Fibroblast of skin of back (primary cell): ENCODE measurements at places on chromosomes 16 and 17.

DNA sequence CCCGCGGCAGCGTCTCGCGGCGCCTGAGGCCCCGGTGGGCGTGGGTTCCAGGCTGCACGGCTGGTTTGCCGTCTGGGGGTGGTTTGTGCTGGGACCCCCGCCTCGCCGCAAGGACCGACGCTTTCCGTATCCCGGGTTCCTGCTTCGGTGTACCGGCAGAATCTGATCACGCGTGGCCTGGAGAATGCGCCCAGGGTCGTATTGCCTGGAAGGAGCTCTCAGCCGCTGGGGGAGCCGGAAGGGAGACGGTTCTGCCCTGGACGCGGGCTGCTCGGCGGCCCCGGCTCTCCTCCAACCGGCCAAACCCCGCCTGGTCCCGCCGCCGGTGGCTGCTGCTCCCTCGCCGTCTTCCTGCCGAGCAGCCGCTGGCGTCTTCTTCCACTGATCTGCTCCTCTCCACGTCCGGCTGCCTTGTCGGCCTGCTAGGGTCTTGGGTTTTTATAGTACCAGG lies 39.8 kb downstream of the ZNF778 start:
- DNase-seq, result no peak

GRCh38 chr16:87580855-87581261 lies 21.4 kb upstream of the JPH3 start:
- peak; percentile 86 for DNase-seq

- DNase-seq, result no peak
Observed at GRCh38 chr16:24537474-24538337, 1.7 kb upstream of the RBBP6 start.

- DNase-seq, result no peak
Observed at GRCh38 chr16:6558661-6559060, 774.0 kb upstream of the RBFOX1 start.

DNA sequence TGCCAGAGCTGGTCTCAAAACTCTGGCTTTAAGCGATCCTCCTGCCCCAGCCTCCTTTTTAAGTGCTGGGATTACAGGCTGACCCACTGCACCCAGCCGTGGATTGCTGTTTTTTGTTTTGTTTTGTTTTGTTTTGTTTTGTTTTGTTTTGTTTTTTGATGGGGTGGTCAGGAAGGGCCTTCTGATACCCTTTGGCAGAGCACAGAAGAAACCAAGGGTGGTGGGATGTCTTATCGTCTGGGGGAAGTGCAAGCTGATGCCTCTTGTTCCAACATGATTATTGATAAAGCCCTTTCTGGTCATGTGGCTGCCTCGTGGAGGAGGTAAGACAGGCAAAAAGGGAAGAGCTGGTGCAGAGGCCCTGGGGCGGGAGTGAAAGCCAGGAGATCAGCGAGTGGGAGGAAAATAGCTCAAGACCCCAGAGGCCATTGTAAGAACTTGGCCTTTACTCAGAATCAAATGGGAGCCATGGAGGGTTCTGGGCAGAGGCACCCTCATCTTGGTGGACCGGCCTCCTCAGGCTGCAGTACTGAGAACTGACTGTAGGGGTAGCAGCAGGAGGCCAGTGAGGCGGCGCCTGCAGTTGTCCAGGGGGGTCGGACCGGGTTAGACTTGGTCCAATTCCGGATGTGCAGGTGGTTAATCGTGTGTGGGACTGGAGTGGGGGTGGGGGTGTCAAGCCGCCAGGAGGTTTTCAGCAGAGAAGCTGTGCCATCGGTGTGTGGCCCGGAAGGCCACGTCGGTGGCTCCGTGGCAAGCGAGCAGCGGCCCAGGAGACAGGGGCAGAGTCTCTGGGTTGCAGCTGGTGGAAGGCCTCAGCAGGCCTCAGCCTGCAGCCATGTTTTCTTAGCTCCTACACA lies 84.4 kb upstream of the GSE1 start:
- no peak for DNase-seq

GRCh38 chr16:71296584-71297340 lies 7.6 kb upstream of the CMTR2 start:
- no peak for DNase-seq

DNA sequence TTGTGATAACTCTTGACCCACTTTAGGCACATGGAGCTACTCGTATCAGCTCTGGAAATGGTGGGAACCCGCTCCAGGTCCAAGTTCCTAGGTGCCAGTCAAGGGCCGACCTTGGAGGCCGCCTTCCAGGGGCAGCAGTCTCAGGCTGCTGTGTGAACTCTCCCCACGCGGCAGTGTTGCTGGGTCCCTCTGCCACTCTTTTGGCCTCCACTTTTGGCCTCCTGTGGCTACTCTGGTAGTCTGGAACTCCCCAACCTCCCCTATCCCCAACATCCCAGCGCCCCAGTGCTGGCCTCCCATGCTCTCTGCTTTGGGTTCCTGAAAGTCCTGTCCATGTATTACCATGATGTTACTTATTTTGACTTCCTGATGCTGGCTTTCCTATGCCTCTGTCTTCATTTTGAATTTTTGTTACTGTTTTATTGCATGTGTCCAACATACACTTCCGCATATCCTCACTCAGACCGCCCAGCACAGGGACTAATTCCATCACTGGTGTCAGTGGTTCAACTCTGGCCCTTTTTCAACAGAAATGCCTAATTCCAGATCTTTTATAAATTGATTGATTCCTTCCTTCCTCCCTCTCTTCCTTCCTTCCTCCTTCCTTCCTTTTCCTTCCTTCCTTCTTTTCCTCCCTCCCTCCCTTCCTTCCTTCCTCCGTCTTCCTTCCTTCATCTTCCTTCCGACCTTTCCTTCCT lies 44.1 kb downstream of the COX4I1 start:
- DNase-seq, result no peak

- DNase-seq, result no peak
Observed at GRCh38 chr16:78696797-78697196, 597.3 kb downstream of the WWOX start.

DNA sequence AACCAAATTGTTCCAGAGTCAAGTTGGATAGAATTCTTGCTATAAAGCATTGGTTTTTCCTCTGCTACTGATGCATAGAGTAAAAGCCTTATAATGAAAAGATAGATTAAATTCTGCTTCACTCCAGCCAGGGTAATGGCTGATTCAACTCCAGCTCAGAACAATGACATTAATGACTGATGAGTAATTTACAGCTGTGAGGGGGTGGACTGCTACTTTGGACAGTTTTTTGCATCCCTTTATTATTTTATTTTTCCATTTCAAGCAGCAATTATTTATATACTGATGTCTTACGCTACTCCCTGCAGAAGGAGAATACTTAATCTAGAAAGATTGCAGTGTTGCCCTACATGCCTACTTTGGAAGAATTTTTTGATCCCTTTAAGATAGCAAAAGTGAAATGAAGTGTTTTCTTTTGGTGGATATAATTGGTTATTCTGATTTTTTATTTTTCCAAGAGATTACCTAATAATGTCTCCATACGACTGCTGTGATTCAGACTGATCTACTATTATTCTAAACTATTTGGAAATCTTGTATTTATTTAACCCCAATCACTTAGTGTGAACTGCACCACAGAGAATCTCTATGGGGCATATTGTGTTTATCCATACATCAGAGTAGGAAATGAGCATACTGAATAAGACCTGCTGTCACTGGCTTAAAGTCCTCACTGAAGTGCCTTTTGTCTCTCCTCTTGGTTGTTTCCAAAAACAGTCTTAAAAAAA lies 149.5 kb downstream of the TRIM37 start:
- DNase-seq, result peak; percentile 88

DNA sequence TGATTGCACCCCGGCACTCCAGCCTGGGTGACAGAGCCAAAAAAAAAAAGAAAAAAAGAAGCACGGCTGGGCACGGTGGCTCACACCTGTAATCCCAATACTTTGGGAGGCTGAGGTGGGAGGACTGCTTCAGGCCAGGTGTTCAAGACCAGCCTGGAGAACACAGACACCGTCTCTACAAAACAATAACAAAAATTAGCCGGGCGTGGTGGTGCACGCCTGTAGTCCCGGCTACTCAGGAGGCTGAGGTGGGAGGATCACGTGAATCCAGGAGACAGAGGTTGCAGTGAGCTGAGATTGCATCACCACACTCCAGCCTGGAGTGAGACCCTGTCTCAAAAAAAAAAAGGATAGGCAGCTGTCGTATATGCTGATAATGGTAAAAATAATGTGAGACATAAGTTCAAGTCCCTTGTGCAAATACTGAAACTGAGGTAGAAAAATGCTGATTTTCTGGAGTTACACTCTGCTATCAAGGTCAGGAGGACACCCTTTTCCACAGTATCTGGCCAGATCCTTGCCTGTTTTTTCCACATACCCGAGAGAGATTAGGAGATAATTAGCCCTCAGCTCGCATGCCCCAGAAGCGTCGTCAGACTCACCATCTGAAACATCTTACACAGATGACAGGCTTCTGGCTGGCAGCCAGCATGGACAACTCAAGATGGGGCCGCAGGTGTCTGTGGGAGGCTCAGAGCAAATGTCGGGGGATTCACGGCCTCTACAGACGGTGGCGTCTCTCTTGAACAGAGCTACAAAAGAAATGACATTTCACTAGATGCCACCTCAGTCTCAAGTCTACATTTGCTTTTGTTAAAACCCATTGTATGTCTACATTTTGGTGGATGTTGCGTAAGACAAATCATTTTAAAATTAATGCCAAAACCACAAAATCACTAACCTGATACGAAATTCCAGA lies 36.8 kb downstream of the WDR45B start:
- DNase-seq, result no peak

- no peak for DNase-seq
Observed at GRCh38 chr16:16101585-16101984, 121.7 kb downstream of the ABCC6 start.

DNA sequence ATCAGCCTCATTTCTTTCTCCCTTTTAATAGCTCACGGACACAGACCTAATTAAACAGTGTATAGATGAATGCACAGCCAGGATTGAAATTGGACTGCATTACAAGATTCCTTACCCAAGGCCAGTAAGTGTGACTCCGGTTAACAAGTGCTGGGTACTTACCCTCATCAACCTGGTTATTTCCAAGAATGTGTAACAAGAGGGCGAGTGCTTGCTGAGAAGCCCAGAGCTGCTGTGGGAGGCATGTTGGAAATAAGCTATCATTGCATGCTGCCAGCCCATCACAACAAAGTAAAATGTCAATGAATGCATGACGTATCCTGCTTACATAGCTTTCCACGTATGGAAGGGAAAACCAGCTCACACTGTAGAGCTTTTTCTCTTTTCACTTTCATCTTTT lies 19.5 kb downstream of the LYRM1 start:
- no peak for DNase-seq

DNA sequence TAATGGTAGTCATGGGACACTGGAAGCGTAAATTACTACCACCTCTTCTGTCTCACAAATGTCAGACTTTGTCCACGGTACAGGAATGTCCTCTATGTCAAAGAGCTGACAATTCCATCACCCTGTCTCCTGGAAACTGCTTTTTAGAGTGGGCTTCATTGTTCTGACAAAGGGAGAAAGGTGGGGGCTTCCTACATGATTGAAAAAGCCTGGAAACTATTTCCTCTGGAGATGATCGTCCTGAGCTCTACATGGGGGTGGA lies 53.1 kb downstream of the VAT1L start:
- no peak for DNase-seq
